ENCODE measurements at places on chromosomes 5 and 9.

GRCh38 chr5:76134646-76135045 is 51.5 kb downstream of the SV2C start:
- H3K27ac ChIP-seq = no peak overlapping the region
- H3K36me3 ChIP-seq = no peaks in the 10 kb centered on the region
- no peak overlapping the region for H3K4me3 ChIP-seq

DNA sequence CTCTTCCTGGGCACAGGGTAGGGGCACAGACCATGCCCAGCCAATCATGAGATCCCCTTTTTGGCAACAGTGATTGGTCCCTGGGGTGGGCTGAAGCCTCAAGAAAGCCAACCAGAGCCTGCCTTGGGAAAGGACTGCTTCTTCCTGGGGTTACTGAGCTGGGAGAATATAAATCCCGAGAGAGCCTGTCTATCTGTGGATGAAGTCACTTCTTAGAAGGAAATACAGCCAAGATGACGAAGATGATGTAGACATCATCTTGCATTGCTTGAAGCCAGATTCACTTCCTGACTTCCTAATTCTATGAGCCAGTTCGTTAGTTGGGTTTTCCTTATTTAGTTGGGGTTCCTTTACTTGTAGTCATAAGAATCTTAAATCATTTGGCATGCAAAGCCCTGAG is 50.1 kb upstream of the PWWP2A start:
- H3K27me3 ChIP-seq = no peaks in the 10 kb centered on the region
- no peak for DNase-seq
- no peak overlapping the region for H3K4me3 ChIP-seq
- H3K36me3 ChIP-seq = no peaks in the 10 kb centered on the region

GRCh38 chr9:80842389-80842788 is 847.0 kb downstream of the TLE1 start:
- no peak overlapping the region for H3K4me3 ChIP-seq
- H3K27me3 ChIP-seq = no peaks in the 10 kb centered on the region
- no peak overlapping the region for H3K27ac ChIP-seq
- H3K36me3 ChIP-seq = no peaks in the 10 kb centered on the region

GRCh38 chr5:96601200-96601599 is 61.0 kb upstream of the CAST start:
- H3K27me3 ChIP-seq = no peaks in the 10 kb centered on the region
- no peaks in the 10 kb centered on the region for H3K4me1 ChIP-seq
- DNase-seq = no peak
- H3K27ac ChIP-seq = no peak overlapping the region
- no peaks in the 10 kb centered on the region for H3K36me3 ChIP-seq
- H3K4me3 ChIP-seq = no peak overlapping the region

GRCh38 chr5:148786456-148786855 is 40.0 kb upstream of the ADRB2 start:
- no peak overlapping the region for H3K4me3 ChIP-seq
- H3K36me3 ChIP-seq = no peaks in the 10 kb centered on the region
- H3K27me3 ChIP-seq = no peaks in the 10 kb centered on the region
- no peak for DNase-seq

Measured in Caco-2 (cell line).